ENCODE measurements at places on chromosomes 3 and 15. TPM values are rescaled to one million over a fixed set of nuclear protein-coding genes. Genes with fewer than 3 reads are reported as not detected.

DNA sequence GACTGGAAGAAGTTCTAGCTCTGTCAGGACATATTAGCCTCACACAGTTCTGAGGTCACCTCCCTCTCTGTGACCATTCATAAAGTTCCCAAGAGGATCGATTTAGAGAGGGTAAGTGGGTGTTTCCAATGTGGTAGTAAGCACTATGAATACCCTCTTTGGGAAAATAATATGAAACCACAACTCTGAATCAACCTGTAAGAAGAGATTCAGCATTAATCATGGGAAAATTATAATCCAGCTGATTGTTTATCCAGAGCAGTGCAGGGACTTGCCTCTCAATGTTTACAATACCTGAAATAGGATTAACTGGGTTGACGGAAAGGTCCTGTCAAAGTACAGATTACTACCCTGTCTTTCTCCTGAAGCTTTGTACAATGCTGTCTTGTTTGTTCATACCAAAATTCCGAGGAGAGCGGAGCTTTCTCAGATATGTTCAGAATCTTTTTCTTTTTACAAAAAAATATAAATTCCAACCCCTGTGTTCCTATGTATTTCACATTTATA, 302.9 kb upstream of the DPPA4 start:
- DNase-seq, result no peak
- H3K36me3 ChIP-seq, result no peaks in the 10 kb centered on the region
- no peak overlapping the region for H3K4me3 ChIP-seq
- H3K27me3 ChIP-seq, result no peaks in the 10 kb centered on the region

The C3orf22 gene
- total RNA-seq, result not detected

DNA sequence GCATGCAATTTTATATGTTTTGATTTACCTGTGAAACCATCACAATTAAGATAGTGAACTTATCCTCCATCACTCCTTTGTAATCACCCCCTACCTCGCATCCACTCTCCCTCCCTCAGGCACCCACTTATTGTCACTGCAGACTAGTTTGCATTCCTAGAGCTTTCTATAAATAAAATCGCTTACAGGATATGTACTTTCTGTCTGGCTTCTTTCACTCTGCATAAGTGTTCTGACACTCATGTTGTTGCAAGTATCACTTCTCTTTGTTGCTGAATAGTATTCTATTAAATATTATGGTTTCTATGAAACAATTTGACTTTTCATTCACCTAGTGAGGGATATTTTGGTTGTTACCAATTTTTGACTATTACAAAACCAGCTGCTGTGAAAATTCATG, 139.3 kb downstream of the RSRC1 start:
- H3K4me1 ChIP-seq, result no peaks in the 10 kb centered on the region
- DNase-seq, result no peak
- H3K27ac ChIP-seq, result no peak overlapping the region
- H3K4me3 ChIP-seq, result no peak overlapping the region

DNA sequence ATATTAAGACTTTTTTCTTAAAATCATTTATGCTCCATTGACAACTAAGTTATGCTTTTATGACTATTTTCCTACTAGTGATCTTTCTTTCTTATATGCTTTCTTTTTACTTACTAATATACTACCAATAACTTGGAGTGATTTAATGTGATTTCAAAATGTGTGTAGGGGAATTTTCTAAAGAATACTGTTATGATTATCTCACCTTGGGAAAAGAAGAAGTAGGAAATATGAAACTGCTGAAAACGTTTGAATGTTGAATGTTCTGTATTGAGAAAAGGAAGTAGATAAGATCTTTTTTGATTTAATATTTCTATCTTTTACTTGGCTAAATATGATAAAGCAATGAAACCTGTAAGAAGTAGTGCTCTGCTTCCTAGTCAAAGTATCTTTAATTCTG, 7.8 kb upstream of the CD200R1 start:
- no peaks in the 10 kb centered on the region for H3K36me3 ChIP-seq
- H3K4me3 ChIP-seq, result no peak overlapping the region
- no peak for DNase-seq
- no peaks in the 10 kb centered on the region for H3K27me3 ChIP-seq

The CPN2 gene
- not detected for total RNA-seq

Data from Peyer's patch (tissue), 4 donors.